ENCODE measurements at places on chromosomes 12 and 14.

DNA sequence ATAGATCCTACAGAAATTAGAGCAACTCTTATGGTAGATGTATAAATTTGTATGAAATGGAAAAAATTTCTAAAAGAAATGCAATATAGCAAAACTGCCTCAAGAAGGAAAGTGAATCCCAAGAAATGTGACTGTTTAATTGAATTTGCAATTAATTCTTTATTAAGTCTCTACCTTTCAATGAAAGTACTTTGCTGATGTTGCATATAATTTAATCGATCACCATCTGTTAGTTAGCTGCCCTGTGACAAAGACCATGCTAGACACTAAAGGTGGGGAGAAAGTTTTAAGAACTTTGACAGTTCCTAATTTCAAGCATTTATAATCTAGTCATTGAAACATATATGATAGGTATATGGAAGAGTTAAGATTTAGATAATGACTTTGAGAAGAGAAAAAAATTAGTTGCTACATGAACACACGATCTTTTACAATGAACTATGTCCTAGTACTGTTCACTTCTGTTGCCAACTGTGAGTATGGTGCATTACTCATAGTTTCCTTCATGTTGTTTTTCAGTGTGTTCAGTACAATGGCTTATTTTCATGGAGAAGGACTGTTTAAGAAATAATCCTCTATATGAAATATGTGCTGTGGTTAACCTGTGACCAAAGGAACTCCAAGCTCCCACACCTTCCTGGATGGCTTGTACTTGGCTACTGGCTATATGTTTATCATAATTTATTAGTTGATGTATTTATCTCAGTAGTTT, 128.4 kb downstream of the METTL25 start:
- no peak for DNase-seq

DNA sequence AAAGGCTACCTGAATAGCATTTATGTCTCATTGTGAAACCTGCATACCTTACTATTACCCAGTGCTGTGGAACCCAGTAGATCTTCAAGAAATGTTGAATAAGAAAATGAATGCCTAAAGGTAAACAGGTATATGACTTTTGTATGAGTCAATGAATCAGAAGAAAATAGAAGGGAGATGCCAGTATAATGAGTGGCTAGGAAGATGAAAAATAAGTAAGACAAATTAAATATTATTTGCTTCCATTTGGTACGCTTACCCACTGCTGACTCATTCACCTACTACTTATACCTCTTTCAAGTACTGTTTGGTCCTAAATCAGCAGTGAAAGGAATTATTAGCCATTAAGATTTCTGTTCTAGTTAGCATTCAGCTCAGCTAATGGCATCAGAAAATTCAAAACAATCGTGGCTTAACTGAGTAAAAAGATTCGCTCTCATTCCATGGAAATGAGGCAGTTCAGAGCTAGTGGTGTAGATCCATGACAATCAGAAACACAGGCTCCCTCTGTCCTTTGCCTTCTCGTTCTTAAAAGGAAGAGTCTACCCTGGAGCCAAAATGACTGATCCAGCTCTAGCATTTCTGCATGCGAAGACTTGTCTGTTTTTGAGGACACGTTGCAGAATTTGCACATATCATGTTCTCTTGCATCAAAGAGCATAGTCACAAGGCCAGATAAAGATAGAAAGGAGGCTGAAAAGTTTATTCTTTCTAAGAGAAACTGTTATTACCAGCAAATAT, 705.8 kb upstream of the USP15 start:
- DNase-seq = no peak

- DNase-seq = no peak
Measured at GRCh38 chr12:25557830-25558436, 4.8 kb upstream of the LMNTD1 start.

- DNase-seq = no peak
Measured at GRCh38 chr12:26009593-26009992, 51.1 kb downstream of the RASSF8 start.

GRCh38 chr12:43883311-43883710, 47.4 kb downstream of the TMEM117 start:
- no peak for DNase-seq

DNA sequence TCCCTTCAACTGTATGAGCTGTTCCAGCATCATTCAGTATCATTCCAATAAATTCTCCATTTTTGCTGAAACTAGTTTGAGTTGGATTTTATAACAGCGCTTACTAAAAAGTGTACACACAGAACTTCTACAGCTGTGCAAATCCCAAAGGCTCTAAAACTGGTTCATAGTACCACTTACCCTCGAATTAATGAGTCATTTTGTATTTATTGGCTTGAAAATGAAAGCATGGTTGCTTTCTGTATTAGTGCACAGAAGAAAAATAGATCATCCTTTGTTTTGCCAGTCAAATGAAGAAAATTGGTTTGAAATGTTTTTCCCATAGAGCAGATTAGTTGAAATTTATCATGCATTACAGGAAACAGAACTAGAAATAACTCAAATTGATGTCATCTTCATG, 268.3 kb upstream of the CPNE8 start:
- no peak for DNase-seq

DNA sequence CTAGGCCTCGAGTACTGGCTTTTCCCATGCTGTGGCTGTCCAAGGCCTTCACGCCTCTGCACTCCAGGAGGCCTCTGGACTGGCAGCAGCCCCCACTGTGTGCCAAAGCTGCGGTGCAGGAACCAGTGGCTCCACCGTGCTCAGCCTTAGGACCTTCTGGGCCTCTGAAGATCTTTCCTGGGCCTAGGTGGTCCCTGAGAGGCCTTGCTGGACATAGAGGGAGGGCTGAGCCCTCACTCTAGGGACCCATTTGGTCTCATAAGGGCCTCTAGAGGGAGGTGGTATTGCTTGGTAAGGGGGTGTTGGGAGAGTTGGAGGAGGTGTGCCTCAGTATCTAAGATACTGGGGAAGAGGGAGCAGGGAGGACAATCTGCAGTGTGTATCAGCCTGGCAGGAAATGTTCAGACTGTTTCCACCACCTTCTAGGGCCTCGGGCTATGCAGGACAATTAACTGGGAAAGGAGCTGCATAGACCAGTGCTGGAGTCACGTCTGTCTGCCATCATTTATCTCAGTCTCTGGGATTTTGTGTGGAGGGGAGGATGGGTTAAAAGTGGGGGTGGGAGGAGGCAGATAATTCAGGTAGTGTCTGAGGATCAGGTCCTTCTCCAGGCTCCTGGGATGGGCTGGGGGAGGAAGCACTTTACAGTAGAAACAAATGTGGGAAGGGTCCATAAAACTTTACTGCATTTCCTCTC, 2.9 kb downstream of the HOXC5 start:
- no peak for DNase-seq

DNA sequence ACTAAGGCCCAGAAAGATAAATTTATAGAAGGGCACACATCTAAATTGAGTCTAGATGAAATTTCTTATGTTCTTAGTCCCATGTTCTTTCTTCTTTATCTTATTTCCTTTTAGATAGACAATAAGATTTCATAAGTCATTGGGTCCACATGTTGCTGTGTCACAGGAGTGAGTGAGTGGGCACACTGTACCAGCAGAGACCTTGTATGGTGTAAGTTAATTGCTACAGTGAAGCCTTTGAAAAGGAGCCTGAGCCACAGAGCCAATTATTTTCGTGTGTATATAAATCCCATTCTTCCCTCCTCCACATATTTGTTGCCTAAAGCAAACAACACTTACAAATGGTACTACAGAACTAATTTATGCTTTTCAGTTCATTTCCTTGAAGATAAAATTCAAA, 79.1 kb downstream of the GRIP1 start:
- DNase-seq = peak; percentile 25

- no peak for DNase-seq
Measured at GRCh38 chr12:132396657-132397056, 67.3 kb upstream of the GALNT9 start.

- no peak for DNase-seq
Measured at GRCh38 chr14:88069677-88070076, 64.7 kb downstream of the GPR65 start.

DNA sequence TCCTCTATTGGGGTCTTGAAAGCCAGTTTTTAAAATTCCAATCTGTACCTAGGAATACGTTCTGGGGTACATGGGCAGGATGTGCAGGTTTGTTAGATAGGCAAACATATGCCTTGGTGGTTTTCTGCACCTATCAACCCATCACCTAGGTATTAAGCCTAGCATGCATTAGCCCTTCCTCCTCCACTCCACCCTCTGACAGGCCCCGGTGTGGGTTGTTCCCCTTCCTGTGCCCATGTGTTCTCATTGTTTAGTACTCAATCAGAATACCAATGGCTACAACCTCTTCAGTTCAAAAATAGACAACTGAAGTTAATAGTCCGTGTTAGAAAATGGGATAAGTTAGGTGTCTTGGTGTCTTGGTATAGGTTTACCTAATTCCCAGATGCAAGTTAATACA, 3.4 kb downstream of the NTS start:
- DNase-seq = no peak

DNA sequence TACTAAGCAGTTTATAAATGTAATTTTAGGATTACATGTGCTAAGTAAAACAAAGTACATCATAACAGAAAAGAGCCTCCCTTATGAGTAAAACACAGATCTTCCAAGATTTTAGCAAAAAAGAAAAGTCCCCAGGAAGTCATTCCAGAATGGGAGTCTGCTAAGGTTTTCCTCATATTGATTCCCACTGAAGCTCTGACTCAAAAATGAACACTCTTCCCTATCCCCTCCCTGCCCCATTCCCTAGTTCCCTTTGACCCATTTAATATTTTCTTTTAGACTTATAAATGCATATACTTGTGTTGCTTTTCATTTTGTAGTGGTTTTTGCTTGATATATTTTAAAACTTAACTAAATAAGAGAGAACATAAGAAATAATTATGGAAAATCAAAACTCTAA, 40.1 kb downstream of the PTGER2 start:
- DNase-seq = no peak

DNA sequence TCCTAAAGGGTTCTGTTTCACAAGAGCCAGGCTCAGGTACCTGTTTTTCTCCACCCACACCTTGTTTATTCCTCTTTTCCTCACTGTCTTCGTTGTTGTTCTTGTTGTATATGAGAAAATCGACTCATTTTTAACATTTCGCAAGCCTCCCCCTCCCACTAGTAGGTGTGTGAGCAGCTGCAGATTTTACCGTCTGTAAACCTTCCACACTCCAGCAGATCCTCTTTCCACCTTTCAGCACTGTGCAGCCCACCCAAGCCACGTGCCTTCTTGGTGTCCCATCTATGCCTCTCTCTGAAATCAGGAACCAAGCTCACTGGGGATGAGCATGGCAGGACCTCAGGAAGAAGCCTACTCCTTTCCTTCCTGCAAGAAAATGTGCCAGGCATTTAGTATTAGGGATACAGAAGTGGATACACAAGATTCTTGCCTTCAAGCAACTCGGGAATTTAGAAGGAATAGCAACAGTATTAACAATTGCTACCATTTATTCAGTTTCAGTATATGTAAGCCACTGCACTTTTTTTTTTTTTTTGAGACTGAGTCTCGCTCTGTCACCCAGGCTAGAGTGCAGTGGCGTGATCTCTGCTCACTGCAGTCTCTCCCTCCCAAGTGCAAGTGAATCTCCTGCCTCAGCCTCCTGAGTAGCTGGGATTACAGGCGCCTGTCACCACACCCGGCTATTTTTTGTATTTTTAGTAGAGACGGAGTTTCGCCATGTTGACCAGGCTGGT, 113.6 kb downstream of the CHST11 start:
- DNase-seq = no peak

GRCh38 chr14:101520621-101521472, 40.4 kb upstream of the DIO3 start:
- no peak for DNase-seq

DNA sequence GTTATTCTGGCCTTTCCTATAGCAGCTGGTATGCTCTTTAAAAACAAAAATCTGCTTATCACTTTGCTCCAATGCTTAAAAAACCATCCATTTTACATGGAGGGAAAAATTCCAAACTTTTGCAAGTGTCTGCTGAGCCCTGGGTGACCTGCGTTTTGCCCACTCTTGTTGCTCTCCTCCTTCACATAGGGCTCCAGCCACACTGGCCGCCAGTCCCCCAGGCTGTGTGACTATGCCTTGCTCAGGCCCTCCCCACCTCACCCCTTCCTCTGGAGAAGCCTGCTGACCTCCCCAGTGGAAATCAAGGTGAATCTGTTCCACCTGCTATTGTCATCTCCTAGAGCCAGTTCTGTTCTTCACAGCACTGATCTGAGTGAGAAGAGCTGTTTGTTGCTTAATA, 126.9 kb downstream of the SLC25A47 start:
- DNase-seq = no peak

DNA sequence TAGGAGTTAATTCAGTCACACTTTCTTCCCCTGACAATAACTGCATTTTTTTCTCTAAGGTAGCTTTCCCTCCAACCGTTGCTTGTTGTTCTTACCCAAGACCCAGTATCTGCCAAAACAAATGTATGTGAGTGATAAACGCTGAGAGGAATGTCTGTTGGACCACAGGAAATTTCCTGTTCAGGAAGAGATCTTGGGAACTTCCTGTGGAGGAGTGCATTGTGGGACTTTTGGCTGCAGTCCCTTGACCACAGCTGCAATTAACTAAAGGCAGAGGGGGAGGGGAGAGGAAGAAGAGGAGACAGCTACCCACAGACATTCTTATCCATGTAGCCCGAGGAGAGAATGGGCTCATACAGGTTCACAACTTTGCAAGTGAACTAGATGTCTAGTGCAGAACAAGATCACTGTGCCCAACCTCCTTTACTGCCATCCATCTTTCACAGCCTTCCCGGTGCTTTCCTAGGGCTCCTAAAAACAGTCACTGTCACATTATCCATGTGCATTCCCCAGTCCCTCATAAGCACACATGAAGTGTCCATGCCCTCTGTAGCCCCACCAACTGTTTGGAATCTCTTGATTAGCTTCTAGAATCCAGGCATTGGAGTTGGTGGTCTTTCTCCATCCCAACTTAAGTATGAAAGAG, 149.5 kb downstream of the ETV6 start:
- no peak for DNase-seq

- peak; percentile 73 for DNase-seq
Measured at GRCh38 chr14:58808828-58809227, 171.1 kb downstream of the DACT1 start.

- DNase-seq = no peak
Measured at GRCh38 chr12:100576331-100577036, 3.0 kb downstream of the GAS2L3 start.

- DNase-seq = no peak
Measured at GRCh38 chr12:76637807-76638206, 78.2 kb upstream of the OSBPL8 start.

GRCh38 chr14:95500772-95501401, 15.6 kb downstream of the SYNE3 start:
- DNase-seq = no peak

Data from NCI-H345 (cell line).